ENCODE measurements at places on chromosomes 6 and 20.

DNA sequence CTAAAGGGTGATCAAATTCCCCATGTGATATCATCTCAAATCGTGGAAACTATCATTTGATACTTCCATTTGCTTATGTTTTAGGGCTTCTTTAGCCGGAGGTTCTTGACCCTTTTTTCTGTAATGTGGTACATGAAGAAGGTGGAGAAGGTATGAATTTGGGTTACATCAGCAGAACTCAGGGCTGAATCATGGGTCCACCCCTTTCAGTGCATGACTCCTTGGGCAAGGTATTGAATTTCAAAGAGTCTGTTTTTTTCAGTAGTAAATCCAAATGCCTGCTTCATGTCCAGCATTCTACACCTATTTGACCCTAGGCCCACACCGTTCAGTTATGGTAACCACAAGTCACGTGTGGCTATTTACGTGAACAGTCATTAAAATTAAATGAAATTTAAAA is 30.6 kb upstream of the QKI start:
- no peak for DNase-seq

- no peak for DNase-seq
Observed at GRCh38 chr6:170132011-170132521, 158.8 kb downstream of the DLL1 start.

- DNase-seq: peak; percentile 65
Observed at GRCh38 chr6:15036690-15037245, 209.1 kb upstream of the JARID2 start.

- DNase-seq: no peak
Observed at GRCh38 chr6:16227048-16227562, 11.3 kb upstream of the GMPR start.

- no peak for DNase-seq
Observed at GRCh38 chr6:14197118-14197517, 79.5 kb downstream of the CD83 start.

- DNase-seq: no peak
Observed at GRCh38 chr20:22805219-22805618, 220.8 kb upstream of the FOXA2 start.

- DNase-seq: no peak
Observed at GRCh38 chr6:136235233-136235564, 14.9 kb downstream of the MTFR2 start.

GRCh38 chr20:15058841-15059240 is 721.4 kb upstream of the FLRT3 start:
- DNase-seq: no peak

DNA sequence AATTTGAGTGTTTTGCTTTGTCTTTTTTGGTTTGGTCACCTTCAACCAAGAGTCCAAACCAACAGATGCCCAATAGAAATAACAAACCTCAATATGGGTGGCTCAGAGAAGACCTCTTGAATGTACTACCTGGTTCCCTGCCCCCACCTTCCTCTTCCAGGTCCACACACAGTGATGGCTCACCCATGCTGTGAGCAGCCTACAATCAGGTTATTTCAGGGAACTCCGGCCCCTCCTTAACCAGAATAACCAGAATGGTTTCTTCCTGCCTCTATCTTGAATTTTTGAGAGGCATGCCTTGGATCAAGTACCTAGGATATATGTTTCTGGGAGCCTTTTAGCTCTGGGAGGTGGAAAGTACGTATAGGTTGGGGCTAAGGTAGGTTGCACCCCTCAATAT is 327.1 kb upstream of the PRDM1 start:
- no peak for DNase-seq

DNA sequence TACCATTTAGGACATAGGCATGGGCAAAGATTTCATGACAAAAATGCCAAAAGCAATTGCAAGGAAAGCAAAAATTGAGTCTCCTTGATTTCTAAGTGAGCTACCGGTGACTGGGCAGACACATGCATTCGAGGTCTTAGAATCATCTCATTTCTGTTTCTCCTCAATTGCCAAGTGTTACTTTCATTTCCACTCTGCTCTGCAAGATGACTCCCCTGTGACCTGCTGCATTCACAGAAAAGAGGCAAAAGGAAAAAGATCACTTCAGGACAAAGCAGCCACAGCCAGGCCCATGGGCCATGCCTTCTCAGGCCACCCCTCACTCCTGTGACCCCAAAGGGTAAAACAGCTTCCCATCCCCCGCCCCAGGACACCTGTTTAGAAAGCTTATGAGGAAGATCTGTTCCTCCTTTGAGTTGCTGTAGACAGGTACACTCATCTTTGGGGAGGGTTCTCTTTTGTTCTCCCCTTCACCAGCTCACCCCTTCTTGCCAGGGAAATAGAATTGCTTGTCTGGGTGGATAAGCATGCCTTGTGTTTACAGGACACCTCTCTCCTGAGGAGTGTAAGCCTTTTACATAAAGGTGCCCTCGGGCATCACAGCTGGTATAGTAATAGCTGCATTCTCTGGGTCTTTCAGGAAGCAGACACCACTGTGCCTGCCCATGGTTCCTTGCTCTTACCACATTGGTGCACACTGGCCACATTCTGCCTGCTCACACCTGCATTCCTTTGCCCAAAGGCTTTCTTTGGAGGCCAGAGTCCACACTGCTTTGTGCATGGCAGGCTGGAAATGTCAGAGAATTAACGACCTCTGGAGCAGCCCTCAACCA is 105.0 kb downstream of the SLC24A3 start:
- DNase-seq: no peak

GRCh38 chr6:57313711-57314471 is 3.5 kb upstream of the PRIM2 start:
- no peak for DNase-seq

- peak; percentile 30 for DNase-seq
Observed at GRCh38 chr6:72042088-72042487, 155.7 kb downstream of the RIMS1 start.

- DNase-seq: no peak
Observed at GRCh38 chr20:41854765-41855164, 236.6 kb upstream of the CHD6 start.

GRCh38 chr6:169833258-169833794 is 81.9 kb downstream of the ERMARD start:
- DNase-seq: no peak

GRCh38 chr6:170072246-170072645 is 218.6 kb downstream of the DLL1 start:
- DNase-seq: no peak

- no peak for DNase-seq
Observed at GRCh38 chr6:33905071-33905609, 101.3 kb upstream of the MLN start.

DNA sequence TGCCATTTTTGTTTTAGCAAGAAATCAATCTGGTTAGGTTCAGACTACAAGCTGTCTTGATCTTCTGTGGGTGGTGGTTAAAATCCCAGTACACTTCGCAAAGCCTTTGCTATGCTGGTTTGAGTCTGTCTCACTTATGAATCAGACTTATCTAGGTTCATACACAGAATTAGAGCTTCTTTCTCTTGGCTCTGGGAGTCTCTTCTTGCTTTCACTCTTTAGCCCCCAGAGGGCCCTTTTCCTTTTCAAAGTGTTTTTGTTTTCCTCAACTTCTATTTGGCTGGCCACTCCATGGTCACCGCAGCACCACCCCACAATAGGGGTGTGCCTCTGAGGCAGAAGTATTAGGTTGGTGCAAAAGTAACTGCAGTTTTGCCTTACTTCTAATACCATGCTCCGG is 21.3 kb downstream of the ECI2 start:
- DNase-seq: no peak

GRCh38 chr6:132261354-132261753 is 139.9 kb downstream of the MOXD1 start:
- DNase-seq: no peak

DNA sequence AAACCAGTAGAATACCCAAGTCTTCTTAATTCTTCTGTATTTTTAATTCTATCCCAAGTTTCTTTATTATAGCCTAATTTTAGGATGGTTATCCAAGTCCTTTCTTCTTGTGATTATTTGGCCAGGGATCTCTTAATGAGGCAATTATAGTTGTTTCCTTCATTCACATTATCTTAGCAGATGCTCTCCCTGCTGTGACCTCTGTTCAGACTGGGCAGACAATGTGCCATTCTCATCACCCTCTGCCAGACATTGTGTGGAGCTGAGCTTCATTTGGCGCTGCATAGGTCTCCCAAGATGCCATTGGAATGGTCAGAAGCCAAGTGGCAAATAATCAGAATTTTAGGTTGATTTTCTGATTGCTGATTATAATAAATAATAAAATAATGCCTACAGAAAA is 79.4 kb downstream of the LIN28B start:
- DNase-seq: no peak

- peak; percentile 31 for DNase-seq
Observed at GRCh38 chr20:2305029-2305428, 9.2 kb downstream of the TGM3 start.

DNA sequence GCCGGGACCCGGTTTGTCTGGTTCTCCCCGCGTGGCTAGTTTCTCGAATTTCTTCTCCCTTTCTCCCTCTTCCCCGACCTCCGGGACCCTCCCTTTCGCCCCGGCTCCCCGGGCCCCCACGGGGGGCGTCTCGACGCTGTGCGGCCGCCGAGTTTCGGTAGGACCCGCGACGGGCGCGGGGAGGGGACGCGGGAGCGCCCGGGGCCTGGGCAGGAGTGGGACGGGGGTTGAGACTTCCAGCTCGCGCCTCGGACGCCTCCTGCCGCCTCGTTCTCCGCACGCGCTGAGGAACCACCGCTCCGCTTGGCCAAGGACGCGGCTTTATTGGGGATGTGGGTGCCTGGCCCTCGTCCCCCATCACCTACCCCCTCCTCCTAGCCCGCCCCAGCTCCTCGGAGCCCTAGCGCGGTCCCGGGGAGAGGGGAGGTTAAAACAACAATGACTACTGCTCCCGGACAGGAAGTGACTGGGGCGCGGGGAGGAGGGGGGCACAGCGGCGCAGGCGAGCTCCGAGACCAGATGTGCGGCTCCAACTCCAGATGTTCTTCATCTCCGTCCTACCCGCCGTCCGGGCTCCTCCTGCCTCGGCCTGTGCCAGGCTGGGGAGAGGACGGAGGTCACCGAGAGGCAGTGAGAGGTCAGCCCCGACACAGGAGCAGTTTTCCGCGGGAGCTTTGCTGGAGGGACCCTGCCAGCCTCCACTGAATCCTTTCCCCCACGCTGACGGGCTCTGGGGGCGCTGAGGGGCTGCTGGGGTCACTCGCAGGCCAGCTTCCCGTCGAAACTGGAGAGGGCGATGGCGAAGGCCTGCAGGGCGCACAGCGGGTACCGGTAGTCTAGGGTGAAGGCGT is 917 bp upstream of the TEAD3 start:
- DNase-seq: no peak

- DNase-seq: no peak
Observed at GRCh38 chr6:14499841-14500240, 382.3 kb downstream of the CD83 start.

- DNase-seq: no peak
Observed at GRCh38 chr20:52936351-52937340, 35.5 kb upstream of the TSHZ2 start.

- DNase-seq: no peak
Observed at GRCh38 chr6:47437592-47437991, 40.0 kb upstream of the CD2AP start.

DNA sequence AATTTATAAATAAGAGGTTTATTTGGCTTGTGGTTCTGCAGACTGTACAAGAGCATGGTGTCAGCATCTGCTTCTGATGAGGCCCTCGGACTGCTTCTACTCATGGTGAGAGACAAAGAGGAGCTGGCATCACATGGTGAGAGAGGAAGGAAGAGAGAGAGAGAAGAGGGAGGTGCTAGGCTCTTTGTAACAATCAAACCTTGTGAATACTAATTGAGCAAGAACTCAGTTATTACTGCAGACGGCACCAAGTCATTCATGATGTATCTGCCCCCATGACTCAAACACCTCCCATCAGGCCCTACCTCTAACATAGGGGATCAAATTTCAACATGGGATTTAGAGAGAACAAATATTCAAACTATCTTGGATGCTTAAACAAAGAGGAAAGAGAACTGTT is 6.3 kb upstream of the SIRPG start:
- no peak for DNase-seq

- DNase-seq: peak; percentile 28
Observed at GRCh38 chr20:10427060-10427692, 6.8 kb downstream of the MKKS start.

DNA sequence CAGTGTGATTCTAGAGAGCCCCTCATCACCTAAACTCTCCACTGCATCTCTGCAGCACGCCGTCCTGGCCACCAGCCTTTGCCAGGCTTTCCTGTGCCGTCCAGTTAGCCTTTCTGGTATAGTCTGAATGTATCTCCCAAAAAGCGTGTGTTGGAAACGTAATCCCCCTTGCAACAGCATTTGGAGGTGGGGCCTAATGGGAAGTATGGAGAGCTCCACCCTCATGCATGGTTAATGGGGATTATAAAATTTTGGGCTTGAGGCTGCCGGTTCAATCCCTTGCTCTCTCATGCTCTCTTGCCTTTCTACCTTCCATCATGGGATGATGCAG is 53.4 kb downstream of the NEDD9 start:
- DNase-seq: no peak

- peak; percentile 33 for DNase-seq
Observed at GRCh38 chr6:160667639-160668481, 3.8 kb upstream of the LPA start.

DNA sequence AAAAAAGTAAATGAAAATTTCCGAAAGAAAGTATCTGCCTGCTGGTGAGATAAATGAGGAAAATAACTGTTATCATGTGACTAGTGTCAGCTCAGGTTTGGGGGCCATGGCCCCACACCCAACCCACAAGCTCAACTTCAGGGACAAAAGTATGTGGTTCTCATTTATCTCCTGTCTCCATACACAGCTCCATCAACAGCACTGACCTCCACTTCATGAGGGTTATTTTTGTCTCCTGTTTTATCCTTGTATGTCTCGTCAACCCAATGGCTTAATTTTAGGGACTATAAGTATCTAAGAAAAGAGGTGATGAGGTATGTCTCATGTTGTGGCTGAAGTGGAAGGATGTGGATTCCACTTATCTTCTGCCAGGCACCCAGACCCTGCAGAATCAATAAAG is 271.6 kb upstream of the RIN2 start:
- DNase-seq: no peak

DNA sequence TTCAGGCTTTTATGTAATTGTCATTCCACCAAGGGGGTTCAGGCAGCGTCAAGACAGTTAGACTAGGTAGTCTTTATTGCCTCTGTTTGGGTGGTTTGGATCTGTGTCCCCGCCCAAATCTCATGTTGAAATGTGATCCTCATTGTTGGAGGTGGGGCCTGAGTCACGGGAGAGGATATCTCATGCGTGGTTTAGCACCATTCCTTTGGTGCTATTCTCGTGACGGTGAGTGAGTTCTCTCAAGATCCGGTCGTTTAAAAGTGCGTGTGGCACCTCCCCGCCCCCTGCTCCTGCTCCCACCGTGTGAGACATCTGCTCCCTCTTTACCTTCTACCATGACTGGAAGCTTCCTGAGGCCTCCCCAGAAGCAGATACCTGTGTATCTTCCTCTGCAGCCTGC is 51.3 kb upstream of the FOXC1 start:
- DNase-seq: no peak

GRCh38 chr6:39882531-39882899 is 51.7 kb downstream of the MOCS1 start:
- no peak for DNase-seq

- no peak for DNase-seq
Observed at GRCh38 chr6:3517350-3517749, 60.5 kb upstream of the SLC22A23 start.
